ENCODE measurements at places on chromosomes 2 and 18.

DNA sequence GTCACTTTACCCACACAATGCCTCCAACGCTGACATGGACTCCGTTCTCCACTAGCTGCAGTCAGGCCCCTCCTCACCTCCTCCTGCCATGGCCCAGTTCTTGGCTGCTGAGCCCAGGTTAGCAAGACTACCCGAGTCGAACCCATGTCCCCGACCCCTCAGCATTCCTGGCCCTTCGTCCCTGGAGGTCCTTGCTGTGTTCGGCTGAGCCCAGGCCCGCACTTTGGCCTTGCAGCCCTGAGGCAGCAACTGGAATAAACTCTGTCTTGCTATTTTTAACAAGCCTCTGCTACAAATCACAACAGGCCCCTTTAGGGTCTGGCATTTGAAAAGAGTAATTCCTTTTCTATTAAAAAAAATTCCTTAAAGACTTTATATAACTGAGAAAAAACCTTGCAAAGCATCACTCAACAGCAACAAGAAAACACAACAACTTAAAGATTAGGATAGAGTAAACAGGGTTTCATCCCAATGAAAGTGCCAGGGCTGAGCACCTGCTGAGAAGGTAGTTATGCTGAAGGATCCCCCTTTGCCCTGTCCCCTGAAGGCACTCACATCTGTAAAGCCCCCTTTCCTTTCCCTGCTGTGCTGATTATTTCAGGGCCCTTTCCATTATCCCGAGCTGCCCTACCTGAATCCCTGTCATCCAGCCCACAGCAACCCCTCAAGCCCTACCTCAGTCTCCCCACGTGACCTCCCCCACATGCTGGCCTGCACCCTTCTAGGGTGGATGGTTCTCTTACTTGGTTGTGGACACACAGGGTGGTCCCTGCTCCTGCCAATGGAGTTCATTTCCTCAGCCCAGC lies 120.0 kb upstream of the SNTG2 start:
- DNase-seq, result no peak

GRCh38 chr18:41917181-41917580 lies 37.9 kb upstream of the PIK3C3 start:
- DNase-seq, result no peak

- no peak for DNase-seq
Observed at GRCh38 chr18:57188851-57189557, 42.1 kb downstream of the BOD1L2 start.

DNA sequence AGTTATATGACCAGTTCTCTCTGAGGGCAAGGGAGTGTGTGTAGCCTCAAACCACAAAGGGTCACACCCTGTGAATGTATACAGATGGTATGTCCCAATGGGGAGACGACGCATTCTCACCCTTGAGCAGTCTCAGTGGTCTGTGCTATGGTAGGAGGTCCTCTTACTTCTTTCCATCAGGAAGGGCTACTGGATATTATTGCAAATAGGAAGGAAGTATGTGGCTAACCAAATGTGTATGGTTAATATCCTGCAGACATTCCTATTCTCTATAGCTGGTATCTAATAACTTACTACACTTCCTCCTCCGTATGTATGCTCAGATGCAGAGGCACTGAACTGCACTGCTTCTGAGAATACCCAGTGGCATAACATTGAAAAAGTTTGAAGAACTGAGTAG lies 306.7 kb upstream of the CCDC68 start:
- no peak for DNase-seq

- DNase-seq, result no peak
Observed at GRCh38 chr2:85593023-85593422, 2.5 kb upstream of the RNF181 start.

GRCh38 chr18:6009756-6010155 lies 114.4 kb upstream of the TMEM200C start:
- DNase-seq, result no peak

- DNase-seq, result no peak
Observed at GRCh38 chr2:144479138-144479537, 40.8 kb downstream of the ZEB2 start.

DNA sequence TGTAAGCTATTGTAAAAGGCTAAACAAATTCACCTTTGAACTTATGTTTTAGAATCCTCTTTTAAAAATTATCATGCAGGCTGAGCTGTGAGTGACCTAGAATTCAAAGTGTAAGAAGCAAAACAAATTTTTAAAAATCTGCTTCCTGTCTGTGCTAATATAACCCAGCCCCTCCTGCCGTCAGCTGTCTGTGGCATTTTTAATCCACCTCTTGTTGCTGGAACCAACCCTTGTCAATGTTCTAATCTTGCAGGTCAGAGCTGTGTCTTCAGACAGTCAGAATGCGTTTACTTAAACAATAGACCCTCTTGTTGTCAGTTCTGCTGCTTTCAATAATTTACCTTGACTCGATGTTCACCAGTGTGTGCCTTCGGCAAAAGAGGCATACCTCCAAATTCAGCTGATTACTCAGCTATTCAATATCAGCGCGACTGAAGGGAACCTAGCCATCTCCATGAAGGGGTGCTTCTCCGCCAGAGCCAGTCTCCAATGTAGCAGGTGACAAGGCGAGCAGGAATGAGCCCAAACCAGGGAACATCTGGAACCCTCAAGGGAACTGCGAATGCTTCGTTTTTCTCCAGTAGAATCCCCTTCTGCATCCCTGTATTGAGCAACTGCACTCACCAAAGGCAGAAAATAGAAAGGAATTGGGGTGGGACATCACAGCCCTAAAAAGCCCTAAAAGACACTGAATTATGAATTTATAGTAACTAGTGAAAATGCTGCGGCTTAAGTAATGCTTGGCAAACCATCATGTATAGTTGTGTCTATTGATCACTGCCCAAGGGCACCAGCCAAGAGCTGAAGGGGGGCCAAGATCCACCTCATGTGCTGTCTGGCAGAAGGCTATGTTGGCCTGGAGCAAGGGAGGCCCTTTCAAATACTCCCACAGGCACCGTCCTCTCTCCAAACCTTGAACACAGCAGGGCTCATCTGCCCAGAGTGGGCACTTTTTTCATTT lies 62.5 kb downstream of the LYPD6B start:
- DNase-seq, result no peak

- no peak for DNase-seq
Observed at GRCh38 chr2:137893145-137893544, 71.1 kb upstream of the HNMT start.

DNA sequence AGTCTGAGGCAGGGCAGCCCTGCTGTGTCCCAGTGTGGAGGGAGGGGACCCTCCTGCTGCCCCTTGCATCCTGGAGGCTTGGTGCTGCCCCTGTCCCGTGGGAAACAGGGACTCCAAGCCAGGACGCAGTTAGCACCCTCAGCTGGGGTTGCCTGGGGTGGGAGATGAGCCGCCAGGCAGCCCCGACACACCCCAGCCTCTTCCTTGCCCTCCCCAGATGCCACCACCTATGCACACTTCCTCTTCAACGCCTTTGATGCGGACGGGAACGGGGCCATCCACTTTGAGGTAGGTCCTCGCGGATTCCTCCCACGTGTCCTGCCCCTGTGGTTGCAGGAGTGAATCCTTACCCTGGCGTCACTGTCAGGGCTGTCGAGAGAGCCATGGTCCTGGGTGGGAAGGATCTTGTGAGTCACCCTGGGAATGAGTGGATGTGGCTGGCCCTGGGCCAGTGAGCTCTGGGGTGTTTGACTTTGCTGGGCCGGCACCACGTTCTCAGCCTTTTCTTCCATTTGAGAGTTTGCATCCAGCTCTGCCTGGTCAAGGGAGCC lies 27.5 kb upstream of the FAHD2A start:
- DNase-seq, result no peak

DNA sequence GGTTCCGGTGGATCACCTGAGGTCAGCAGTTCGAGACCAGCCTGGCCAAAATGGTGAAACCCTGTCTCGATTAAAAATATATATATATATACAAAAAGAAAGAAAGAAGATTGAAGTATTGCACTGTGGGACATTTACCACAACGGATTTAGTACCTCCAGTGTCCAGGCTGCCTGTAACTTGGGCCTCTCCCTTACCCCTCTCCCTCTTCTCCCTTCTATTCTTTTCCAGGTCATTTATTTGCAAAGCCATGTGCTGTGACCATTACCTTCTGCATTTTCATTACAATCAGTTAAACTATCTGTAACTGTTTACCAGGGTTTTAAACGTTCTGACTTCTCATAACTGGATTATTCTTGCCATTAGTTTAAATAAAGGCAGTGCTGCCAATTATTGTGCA lies 400.9 kb upstream of the ZNF804A start:
- no peak for DNase-seq

- no peak for DNase-seq
Observed at GRCh38 chr2:86632672-86633071, 9.0 kb upstream of the RNF103 start.

- DNase-seq, result no peak
Observed at GRCh38 chr18:2997846-2998564, 14.9 kb downstream of the LPIN2 start.

GRCh38 chr2:172545408-172546075 lies 10.3 kb upstream of the PDK1 start:
- DNase-seq, result no peak

DNA sequence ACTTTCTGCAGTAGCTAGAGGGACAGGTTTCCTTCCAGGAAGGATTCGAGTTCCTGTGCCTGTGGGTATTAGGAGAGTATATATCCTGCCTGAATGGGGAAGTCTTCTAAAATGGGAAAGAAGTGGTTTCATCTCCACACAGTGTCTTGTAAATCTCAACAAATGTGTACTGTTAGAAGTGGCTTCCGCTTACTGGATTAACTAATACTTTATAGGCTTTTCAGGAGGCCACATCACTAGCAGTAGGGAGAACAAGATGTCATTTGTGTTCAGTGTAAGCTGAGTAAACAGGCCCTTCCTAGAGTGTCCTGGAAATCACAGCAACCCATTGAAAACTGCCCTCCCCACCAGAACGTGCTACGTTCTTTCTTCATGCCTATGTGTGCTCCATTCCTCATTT lies 12.5 kb upstream of the POLR1B start:
- no peak for DNase-seq

- no peak for DNase-seq
Observed at GRCh38 chr2:235896061-235896460, 272.1 kb downstream of the GBX2 start.

DNA sequence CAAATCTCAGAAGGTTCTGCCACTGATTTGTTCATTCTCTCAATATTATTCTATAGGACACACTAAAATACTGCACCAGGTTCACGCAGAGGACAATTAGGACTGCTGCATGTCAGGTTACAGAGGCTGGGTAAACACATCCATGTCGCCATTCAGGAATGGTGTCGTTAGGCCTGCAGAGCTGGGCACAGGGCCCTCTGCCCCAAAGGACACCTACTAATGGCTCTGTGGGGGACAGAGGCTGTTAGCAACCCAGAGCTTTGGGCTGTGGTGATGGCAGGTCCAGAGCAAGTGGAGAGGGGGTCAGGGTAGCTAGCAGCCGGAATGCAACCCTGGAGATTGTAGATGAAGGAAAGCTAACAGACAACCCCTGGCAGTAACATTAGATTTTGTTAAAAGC lies 115.9 kb downstream of the TTC32 start:
- DNase-seq, result no peak

GRCh38 chr2:234146087-234146826 lies 95.8 kb downstream of the SPP2 start:
- DNase-seq, result no peak

DNA sequence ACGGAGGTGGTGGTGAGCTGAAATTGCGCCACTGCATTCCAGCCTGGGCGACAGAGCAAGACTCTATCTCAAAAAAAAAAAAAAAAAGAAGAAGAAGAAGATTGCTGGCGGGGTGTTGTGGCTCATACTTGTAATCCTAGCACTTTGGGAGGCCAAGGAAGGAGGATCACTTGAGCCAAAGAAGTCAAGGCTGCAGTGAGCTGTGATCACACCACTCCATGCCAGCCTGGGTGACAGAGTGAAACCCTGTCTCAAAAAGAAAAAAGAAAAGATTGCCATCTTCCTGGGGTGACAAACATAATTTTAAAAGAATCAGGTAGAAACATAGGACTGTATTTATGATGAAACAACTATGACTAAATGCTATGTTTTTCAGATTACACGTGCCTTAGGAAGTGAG lies 55.1 kb upstream of the EML4 start:
- no peak for DNase-seq

GRCh38 chr2:32235315-32235714 lies 29.4 kb downstream of the NLRC4 start:
- DNase-seq, result no peak

- no peak for DNase-seq
Observed at GRCh38 chr18:32446780-32447179, 23.9 kb downstream of the GAREM1 start.

GRCh38 chr2:157971702-157972101 lies 95.6 kb upstream of the ACVR1 start:
- no peak for DNase-seq

DNA sequence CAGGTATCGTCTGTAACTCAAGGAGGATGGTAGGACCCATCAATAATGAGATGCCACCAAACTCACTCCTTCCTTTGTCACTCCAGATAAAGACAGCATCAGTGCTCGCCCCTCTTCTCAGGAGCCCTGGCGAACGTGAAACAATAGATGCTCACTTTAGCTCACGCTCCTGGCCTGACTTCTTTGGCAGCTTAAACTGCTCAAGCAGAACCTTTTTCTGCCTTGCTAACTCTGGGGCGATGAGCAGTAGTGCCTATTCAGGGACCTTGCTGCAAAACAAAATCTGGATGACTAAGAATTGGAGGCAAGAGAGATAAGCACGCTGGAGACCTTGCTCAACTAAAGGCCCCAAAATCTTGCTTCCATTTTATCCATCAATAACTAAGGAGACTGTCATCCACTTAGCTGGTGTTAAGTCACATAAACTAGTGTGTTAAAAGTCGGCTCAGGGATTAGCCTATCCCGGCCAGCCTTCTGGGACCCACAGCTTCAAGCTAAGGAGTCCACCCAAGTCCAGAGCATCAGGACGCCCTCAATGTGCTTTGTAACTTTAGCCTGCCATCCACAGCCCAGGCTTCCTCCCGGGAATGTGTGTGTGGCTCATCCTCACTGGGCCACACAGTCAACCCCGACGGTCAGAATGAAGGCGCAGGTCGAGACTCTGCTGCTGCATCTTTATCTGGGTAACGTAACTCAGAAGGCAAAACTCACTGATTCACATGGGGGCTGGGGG lies 38.9 kb downstream of the ZNF516 start:
- DNase-seq, result no peak

DNA sequence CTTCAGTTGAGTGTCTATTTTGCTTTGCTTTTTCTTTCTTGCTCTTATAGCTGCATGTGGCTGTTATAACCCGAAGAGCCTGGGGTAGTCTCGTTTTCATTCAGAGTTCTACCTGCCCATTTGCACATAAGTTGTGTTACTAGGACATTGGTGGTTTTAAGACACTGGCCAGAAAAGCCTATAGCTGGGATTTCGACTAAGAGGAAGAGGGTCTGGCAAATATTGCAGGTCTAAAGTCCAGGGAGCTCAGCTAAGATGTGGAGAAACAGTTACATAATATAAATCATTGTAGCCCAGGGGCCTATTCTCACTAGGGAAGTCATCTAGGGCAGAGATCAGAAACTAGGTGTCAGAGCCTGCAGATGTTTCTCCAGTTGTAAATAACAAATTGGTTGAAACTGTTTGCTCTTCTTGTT lies 120.8 kb downstream of the BABAM2 start:
- DNase-seq, result no peak

GRCh38 chr2:28347596-28347995 lies 45.1 kb upstream of the FOSL2 start:
- DNase-seq, result no peak

GRCh38 chr2:17375262-17375661 lies 143.0 kb downstream of the RAD51AP2 start:
- no peak for DNase-seq

- DNase-seq, result no peak
Observed at GRCh38 chr2:237530472-237531433, 35.6 kb upstream of the PRLH start.
